BE2C (cell line): ENCODE measurements at places on chromosomes 5 and 9.

DNA sequence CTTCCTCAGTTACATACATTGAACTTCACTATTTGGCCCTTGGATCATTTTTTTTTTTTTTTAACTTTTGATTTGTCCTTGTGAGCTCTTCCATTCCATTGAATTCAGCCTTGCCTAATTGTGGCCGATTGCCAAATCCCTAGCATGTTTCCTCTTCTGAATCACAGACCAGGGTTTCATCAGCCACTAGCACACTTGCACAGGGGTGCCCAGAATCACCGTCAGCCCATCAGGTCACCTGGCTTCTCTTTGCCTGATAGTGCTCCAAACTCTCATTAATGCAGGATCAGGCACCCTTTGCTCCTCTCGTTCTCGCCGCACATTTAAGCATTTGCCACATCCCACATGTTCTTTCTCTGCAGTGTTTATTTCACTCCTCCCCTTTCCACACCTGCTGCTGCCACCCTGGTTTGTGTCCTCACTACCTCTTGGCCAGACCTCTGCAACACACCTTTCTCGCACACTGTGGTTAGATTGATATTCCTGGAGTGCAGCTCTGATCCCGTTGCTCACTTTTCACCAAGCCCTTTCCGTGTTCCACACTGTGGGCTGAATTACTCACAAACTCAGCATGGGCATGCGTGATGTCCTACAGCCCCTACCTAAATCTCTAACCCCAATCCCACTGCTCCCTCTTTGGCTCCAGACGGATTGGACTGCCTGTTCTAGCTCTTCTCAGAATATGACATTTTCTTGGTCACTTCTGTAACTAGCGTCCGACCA is 9.8 kb downstream of the PIK3R1 start:
- peak; percentile 36 for DNase-seq

DNA sequence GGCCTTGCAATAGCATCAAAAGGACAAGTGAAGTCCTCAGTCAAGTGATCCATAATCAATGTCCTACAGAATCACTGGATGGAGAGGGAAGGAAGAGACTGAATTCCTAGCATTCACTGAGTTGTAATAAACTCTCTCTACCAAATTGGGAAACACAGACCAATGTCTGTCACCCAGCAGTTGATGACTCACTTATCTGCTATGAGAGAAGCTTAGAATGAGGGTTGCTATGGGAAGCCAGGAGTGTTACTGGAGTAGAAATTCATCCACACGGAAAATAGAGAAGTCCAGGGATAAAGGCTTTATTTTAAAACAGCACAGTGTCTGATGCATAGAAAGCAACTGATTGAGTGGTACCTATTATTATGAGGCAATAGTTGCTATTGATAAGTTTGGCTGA is 407.4 kb downstream of the BRINP1 start:
- no peak for DNase-seq

DNA sequence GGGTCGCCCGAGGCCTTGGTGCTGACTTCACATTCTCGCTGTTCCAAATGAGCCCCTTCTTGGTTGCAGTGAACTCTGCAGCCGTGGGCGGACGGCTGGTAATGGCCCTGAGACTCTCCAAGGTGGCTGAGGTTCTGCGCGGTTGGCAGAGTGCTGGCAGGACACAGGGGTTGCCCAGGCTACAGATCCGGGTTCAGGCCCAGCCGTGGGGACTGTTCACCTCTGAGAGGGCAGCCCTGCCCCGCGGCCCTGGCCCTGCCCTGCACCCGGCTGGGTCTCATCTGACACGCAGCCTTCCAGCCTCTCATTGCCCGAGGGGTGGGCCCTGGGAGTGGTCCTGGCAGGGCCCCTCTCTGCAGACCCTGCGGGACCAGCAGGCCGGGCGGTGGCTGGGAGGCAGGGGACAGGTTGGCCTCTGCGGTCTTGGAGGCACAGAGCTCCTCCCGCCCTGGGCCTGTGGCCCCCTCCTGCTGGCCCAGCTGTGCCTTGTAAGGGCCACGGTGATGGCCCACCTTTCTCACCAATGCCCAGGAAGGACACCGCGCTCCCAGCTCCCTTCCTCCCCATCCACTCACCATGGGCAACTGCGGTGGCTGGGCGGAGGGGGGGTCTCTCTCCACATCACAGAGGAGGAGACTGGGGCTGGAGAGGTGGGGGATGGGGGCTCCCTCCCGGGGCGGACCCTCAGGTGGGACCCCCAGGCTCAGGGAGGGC is 51.6 kb downstream of the AHRR start:
- DNase-seq, result peak; percentile 18

DNA sequence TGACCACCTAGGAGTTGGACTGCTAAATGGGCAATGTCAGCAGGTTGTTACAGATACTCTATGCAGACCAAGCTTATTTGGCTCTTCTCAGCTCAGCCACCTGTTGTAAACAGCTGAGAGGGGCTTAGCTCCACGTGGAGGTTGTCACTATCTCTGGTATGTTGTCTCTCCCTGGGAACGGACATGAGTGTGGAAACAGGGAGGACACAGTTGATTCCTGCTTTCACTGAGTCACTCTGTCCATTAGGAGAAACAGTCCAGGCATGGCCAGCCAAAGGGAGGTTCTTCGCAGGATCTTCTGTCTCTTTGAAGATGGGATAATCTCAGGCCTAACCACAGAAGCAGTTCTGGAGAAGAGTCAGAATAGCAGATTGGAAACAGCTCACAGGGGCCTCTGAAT is 121.2 kb downstream of the PALM2AKAP2 start:
- DNase-seq, result no peak

GRCh38 chr9:117095081-117095480 is 319.8 kb downstream of the ASTN2 start:
- no peak for DNase-seq

DNA sequence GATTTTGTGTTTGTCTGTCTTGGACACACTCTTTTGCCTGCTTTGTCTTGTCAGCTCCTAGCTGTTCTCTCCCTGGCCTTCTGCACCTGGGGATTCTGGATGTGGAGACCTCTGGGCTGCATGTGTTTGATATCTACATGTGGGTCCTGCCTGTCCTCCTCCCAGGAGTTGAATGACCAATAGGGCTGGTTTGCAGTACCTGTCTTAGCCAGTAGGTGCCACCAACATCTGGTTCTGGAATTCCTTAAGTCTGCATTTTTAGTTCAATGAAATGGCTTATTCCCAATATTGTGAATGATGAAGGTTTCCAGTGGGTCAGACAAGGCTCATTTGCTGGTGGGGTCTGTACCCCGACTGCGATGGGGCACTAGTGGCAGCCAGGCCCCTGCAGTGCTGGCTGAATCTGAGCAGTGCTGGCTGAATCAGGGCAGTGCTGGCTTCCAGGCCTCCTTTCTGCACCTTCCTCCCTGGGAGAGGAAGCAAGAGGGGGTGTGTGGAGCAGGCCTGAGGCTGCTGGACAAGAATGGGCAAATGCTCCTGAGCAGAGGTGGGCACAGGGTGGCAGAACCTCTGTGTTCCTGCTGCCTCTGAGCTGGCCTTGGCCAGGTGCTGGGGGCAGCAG is 73.3 kb downstream of the RXRA start:
- DNase-seq, result no peak

DNA sequence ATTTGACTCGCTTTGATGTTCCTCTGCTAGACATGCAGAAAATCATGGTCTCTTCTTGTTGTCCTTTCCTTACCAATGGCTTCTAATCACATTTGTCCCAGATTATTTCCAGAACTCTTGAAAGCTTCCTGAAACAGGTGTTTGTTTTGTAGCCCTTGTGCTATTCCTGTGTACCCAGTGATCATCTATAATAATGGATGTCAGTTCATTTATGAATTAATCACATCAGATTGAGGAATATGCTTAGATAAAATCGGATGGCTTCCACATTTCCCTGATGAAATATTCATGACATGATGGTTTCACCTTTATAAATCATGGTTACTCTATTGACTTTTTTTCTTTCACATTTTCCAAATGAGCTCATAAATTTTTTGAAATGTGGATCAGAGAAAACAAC is 359.0 kb upstream of the DMAC1 start:
- DNase-seq, result no peak

DNA sequence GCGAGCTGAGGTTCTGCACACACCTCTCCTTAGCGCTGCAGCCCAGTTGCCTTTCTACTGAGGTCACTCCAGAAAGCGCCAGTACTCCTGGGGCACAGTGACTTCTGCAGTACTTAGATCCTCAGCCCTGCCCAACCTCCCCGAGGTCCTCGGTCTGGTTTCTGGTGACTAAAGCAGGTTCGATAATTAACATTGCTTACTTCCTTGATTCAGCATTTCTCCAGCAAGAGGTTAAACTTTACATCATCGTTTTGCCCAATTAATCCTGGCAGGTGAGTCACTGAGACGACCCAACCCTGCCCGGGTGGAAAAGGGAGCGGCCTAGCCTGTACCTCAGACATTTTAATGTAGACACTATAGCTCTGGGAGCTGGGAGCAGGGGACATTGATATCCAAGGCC is 77.6 kb downstream of the PLAC8L1 start:
- DNase-seq, result no peak

DNA sequence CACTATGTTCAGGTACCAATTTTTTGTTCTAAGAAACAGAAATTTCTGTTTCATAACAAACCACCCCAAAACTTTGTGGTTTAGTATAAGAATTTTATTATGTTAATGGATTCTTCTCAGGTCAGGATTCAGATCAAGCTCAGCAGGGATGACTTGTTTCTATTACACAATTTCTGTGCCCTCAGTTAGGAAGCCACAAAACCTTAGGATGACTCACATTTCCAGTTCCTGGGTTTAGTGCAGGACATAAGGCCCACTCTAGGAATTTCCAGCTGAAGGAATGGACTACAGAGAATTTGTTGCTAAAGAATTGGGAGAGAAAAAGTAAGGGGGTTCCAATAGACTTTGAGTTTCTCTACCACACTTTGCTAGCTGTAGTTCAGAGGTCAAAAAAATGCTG is 629.3 kb downstream of the ANXA1 start:
- DNase-seq, result no peak

GRCh38 chr9:6413365-6414246 is 607 bp downstream of the UHRF2 start:
- DNase-seq, result peak; percentile 36

DNA sequence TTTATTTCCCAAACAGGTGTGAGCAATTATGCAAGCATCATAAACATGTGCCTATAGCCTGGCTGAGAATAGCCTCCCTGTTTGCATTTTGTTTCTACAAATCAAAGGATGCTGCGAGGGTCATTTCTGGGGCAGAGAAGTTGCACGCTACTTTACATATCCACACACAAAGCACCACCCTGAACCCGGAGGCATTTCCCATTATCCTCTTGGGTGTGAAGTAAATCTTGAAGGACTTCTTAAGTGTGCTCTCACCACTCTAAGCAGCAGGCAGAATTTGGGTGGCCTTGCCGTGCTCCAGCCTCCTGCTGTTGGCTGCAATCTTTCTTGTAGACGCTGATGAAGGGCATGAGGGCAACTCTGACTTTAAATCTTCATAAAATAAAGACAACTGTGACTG is 124.0 kb upstream of the TLE4 start:
- DNase-seq, result no peak

DNA sequence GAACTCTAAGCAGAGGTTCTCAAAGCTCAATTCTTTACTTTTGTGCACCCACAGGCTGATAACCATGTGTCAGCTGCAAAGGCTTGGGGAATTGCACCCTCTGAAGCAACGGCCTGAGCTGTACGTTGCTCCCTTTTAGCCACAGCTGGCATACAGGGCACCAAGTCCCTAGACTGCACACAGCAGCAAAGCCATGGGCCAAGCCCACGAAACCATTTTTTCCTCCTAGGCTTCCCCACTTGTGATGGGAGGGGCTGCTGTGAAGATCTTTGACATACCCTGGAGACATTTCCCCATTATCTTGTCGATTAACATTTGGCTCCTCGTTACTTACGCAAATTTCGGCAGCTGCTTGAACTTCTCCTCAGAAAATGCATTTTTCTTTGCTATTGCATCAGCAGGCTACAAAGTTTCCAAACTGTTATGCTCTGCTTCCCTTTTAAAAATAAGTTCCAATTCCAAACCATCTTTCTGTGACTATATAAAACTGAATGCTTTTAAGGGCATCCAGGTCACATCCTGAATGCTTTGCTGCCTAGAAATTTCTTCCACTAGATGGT is 23.0 kb downstream of the KIAA0825 start:
- no peak for DNase-seq

DNA sequence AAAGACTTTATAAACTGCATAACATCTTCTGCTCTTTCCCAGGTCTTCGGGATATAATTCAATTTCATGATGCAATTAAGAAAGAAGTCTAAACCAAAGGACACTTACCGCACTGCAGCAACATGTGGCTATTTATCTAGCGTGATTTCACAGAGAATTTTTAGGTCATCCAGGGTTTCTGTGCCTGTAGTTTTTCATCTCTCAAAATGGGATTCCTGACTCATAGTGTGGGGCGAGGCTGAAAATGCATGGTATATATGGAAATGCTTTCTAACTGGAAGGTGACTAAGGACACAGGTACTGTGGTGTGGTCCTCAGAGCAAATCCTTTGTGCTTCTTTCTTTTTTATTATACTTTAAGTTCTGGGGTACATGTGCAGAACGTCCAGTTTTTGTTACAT is 557.7 kb upstream of the KLF4 start:
- DNase-seq, result no peak

- no peak for DNase-seq
Observed at GRCh38 chr5:137275083-137275482, 224.0 kb downstream of the SPOCK1 start.

DNA sequence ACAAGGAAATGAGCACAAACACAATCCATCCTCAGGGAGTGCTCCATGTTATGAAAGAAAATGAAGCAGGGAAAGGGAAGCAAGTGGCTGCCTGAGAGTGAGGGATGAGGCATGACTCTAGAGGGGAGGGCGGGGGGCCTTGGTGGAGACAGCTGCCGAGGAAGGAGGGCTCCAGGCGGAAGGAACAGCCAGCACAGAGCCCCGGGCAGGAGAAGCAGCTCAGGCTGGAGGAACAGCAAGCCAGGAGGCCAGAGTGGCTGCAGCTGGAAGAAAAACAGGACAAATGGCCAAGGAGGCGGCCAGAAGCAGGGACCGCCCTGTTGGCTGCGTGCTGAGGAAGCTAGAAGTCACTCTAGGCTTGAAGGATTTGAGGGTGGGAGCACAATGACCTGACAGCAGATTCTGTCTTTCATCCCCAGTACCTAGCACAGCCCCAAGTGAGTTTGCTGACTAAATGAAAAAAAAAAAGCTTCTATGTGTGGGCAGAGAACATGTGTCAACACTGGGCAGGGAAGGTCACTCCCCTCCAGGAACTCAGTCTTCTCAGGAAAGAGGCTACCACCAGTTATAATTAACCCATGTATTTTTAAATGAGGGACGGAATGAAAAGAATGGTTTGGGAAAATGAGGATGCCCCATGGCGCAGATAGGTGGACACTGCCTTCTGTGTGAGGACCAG is 142.8 kb downstream of the DCP2 start:
- DNase-seq, result peak; percentile 44

GRCh38 chr5:155303120-155303519 is 289.6 kb downstream of the KIF4B start:
- DNase-seq, result no peak

- DNase-seq, result no peak
Observed at GRCh38 chr9:71748280-71748743, 20.0 kb downstream of the CEMIP2 start.
